A549 (cell line): ENCODE measurements at places on chromosomes 6 and 20. TPM values are rescaled to one million over a fixed set of nuclear protein-coding genes. Genes with fewer than 3 reads are reported as not detected.

DNA sequence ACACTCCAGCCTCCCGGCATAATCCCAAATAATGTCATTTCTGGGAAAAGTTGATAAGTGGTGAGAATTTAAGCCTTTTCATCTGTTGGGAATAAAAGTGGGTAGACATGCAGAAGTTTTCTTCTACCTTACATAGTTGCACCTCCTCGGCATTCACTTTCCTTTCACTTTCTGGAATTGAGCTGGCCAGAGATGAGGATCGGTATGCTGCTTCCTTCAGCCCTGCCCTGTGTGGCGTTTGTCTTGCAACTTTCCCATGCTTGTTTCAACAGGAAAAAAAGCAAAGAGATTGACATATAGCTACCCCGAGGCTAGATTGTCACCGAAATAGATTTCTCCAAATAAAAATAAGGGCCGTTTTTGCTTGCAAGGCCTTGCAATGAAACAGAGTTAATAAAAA lies 65.8 kb upstream of the JAG1 start:
- DNase-seq: no peak

DNA sequence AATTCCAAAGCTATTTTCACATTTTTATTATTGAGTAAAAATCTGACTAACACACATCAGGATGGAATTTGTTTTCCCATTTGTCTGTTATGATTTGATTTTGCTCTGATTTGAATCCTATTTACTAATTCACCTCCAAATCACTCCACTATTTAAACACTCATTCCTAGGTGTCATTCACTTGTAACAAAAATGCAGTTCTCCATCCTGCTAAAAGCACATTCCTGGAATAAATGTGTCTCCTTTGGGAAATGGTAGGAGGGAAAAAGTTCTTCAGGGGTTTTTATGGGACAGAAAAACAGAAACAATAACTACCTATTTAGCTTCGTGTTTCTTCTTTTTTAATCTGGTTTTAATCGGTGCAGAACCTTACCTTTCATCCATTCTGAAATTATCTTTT lies 494.1 kb upstream of the CITED2 start:
- no peak for DNase-seq

GRCh38 chr20:9407805-9408421 lies 106.5 kb upstream of the LAMP5 start:
- peak; percentile 77 for DNase-seq

DNA sequence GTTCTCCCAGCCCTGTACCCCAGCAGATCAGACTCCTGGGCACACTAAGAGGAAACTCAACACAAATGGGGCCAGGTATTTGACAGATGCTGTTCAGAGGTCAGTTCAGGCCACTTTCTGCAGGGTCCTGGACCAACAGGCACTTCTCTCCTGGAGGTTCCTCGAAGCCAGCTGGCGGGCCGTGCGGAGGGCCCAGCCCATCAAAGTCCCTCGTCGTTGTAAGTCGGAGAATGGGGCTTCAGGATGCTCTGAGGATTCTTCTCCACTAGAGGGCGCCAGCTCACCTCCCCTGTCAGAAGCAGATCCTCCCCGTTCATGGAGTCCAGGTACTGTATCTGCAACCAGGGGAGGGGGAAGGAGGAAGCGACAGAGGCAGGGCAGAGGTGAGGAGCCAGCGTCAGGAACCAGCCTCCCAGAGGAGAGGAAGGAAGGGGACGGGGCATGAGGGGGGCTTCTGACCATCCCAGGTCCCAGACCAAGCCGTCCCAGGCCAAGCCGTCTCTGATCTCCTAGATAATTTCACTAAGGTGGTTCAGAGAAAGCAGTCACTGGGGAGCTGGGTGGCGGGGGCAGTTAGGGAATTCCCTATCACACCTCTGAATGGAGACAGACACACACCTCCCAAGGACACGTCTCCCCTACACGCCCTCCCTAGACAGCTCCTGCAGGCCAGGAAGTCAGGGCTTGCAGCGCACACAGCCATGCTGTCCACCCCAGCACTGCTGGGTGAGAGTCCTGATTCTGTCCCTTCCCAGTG lies 11.7 kb upstream of the FAM83C start:
- peak; percentile 89 for DNase-seq

- DNase-seq: peak; percentile 15
Observed at GRCh38 chr6:112298816-112299281, 44.5 kb upstream of the LAMA4 start.

GRCh38 chr20:20466341-20466879 lies 98.5 kb downstream of the INSM1 start:
- DNase-seq: no peak

The STX11 gene
- 0.36 to 0.98 TPM (median 0.59 TPM) in 3 replicates for polyA plus RNA-seq

The GHRH gene
- polyA plus RNA-seq: not detected in 3 replicates

The CALHM6 gene
- polyA plus RNA-seq: 0.31 TPM in 1 of 3 replicates, not detected in the others
